Activated CD4-positive, alpha-beta T cell treated with anti-CD3 and anti-CD28 coated beads for 48 hours (primary cell): ENCODE measurements at places on chromosomes 3 and 15.

DNA sequence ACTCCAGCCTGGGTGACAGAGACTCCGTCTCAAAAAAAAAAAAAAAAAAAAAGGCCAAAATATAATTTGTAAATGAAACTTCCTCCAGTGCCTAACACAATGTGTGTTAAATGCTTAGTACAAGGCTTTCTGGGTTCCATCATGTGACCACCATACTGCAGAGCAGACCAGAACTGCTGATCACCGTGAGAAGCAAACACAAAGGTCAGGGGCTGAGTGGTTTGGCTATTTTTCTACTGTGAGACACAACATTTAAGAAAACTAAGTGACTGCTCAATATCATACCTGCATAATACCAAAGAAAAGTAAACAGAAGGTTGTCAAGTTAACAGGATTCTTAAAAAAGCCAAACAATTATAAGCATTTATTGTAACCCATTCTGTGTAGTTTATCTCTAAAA, 13.2 kb downstream of the ABCC5 start:
- DNase-seq: no peak

DNA sequence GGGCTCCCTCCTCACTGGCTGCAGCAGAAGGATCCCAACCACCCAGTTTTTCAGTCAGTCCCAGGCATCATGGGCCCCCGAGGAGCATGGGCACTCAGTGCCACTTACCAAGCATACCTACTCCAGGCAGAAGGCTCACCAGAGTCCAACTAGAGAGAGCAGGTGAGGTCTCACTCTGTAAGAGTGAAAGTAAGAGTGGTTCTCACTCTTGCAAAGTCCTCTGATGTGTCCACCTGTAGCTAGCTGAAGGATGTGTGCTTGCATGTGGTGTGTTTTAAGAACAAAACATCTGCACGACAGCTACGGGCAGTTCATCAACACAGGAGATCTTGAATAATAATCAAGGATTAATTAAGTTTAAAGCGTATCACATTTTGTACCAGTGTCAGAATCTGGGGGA, 49.7 kb downstream of the CCK start:
- no peak for DNase-seq

GRCh38 chr3:173583496-173583895, 186.0 kb downstream of the NLGN1 start:
- DNase-seq: no peak

DNA sequence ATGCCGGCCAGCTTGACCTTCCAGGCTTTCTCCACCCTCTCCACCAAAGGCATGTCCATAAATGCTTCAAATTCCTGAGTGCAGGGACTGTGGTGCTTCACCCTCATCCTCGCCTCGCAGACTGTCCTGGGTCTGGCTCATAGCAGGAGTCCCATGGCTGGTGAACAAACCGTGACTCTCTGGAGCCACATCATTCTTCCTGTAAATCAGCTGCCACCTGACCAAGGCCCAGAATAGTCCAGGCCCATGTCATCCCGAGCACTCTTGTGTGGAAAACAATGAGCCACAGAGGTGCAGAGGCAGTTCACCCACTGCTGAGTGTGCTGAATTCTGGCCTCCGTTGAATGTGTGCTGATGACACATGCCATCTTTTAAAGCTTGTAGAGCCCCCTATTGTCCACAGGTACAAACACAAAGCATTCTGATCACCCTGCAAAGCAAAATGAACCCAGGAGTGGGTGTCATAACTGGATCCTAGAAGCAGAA, 68.6 kb downstream of the ABHD5 start:
- no peak for DNase-seq
